ENCODE measurements at places on chromosomes 6 and 20.
A peak's percentile ranks its signal among the peaks of the same experiment; 100 is the strongest.

DNA sequence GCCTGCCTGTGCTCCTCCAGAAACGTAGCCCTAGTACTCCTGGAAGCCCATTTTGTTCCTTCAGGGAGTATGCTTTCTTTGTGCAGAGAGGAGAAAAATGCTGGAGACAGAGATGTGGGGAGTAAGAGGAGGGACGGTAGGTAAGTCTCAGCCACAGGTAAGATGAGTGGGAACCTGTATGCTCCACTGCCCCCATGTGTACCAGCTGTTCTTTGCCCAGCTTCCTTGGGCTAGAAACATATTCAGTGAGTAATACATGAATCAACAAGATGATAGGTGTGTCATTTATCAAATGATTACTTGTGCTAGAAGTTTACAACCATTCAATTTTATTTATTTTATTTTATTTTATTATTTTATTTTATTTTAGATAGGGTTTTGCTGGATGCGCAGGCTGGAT, 13.6 kb upstream of the CEP85L start:
- peak; percentile 39 for DNase-seq

DNA sequence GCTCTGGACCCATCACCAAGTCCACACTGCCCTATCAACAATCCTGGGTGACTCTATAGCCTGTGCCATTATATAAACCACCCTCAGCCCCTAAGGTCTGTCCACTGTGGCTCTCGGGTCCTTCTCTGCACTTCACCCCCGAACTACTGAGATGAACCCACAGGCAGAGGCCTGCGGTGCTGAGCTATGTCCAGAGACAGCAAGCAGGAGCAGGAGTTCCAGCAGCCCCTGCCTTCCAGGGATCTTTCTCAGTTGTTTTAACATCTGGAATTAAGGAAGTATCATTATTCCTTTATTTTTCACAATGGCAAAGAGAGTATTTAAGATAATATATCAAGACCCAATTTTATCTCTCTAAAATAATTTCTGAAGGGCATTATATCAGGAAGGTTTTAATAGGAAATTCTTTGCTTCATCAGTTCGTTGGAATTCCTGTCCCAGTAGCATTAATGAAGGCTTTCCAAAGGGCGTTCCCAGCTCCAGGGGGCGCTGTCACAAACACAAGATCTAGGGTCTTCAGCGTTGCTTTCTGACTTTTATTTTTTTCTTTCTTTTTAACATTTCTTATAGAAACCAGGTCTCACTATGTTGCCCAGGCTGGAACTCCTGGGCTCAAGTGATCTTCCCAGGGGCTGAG, 27.3 kb downstream of the RRBP1 start:
- DNase-seq: peak; percentile 10

DNA sequence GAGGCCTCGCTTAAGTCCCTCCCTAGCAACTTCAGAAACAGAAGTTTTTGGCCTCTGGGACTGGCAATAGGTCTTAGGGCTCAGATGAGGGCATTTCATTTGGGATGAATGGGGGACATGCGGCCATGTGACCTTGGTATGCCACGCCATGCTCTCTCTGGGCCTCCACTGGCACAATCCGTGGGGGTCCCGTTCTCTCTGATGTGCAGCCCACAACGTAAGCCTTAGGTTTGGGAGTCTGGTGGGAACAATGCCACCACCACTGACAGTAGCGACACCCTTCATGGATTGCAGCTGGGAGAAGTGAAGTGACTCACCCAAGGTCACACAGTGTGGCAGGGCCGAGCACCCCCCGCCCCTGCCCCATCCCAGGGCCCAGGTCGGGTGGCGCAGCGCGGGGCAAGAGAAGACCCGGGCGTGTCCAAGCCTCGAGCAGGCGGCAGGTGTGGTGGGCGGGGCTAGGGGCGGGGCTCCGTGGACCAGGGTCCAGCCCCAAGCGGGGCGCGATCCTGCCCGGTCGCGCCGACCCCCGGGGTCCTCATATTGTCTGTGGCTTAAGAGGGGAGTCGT, 864 bp upstream of the CEBPB start:
- DNase-seq: peak; percentile 44

- DNase-seq: no peak
These were observed 633.5 kb downstream of the RFPL4B start for GRCh38 chr6:112980676-112981075.

DNA sequence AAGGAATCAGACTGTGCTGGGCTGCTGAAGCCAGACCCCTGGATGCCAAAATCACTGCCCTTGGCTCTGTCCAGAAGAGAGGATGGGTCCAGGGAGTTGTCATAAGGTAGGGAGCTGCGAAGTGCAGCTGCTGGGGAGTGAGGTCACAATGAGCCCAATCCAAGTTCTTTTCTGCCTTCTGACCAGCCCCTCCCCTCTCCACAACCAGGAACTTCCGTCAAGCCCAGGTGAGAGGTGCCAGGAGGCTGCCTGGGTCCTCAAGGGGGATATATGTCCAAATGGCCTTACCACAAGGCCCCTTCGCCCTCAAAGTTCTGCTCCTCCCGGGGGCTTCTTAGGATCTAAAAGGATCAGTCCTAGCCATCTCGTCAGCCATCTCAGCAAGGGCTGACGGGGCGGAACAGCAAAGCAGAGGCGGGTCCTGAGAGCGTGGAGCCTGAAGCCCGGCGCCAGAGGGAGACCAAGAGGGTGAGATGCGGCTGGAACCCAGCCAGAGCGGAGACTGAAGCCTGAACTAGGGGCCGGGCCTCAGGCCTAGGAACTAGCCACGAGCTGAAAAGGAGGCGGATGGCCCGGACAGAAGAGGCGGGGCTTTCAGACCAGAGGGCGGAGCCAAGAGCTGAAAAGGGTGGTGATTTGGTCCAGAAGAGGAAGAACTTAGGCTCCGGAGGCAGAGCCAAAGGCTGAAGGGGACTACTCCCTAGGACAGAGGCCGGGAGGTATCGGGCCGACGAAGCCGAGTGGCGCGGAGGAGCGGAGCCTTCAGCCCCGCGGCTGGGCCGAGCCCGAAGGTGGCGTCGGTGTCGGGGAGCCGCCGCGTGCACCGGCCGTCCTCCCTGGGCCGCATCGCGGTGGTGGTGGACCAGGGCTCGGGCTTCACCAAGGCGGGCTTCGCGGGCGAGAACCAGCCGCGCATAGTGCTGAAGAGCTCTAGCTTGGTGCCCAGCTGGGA, at the start of gene ACTL10:
Gene ACTL10 (plus strand): TSS at position 651 of the 952 bp plus-strand sequence. CDS start 555 bp downstream, outside the sequence.
- DNase-seq: peak; percentile 90

DNA sequence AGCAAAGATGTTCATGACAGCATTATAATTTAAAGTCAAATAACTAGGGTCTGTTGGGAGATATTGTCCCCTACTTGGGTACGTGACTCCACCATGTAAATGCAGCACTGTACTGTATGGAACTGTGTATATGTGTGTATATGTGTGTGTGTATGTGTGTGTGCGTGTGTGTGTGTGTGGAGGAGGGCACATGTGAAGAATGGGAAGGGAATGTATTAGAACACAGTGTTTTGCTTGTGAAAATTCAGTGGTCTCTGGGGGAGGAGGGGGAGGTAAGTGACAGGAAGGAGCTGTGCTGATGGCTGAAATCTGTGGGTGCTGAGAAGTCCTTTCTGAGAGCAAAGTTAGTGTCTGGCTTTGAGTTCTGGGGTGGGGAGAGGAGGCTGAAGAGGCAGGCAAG, 23.9 kb upstream of the VEGFA start:
- DNase-seq: no peak

GRCh38 chr6:126076992-126077664, 90.8 kb downstream of the TRMT11 start:
- DNase-seq: no peak

- DNase-seq: no peak
These were observed 102.3 kb downstream of the RPP40 start for GRCh38 chr6:4901386-4902061.

DNA sequence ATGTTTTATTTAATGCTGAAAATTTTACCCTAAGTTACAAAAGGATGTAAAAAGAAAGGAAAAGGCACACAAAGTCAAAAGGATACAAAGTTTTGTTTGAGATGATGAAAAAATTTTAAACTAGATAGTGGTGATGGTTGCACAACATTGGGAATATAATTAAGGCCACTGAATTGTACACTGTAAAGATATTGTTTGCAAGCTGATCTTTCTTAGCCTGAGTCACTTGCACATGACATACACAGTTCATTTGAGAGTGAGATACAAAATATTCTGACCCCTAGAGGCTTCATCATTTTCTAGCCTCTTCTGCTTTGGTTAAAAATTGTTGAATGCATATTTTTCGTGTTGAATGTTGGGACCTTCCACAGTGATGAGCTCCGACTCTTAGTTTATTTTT, 462.6 kb downstream of the HDGFL1 start:
- no peak for DNase-seq

DNA sequence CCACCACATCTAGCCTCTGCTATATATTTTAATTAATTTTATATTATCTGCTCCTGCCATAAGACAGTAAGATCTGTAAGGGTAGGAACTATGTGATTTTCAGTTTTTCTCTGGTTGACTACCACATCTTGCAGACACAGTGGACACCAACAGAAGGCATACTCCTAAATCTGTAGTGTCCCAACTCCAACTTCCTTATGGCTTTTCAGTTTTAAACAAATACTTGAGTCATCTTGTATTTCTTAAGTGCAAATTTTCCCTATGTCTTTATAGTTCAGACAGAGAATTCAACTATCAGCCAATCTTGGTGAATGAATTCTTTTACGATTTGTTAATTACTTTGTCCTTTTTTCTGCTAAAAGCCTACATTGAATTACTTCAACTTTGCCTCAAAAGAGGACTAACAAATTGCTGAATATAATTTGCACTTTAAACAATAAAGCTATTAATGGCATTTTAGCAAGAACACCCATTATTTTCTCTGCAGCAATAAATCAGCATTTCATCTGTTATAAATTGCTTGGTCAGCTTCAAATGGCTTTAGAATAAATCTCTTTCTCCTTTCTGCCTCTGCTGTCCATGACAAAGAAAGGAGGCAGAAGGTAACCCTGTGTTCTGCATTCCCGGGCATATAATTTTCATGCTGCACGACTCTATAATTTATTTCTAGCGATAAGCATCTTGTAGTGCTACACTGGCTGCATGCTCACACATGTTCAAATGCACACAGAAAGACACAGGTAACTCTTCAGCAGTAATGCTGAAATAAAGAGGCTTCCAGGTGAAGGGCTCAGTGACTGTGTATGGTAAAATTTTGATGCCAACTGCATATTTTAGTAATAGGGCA, 144.8 kb downstream of the BACH2 start:
- no peak for DNase-seq

- DNase-seq: no peak
These were observed at the start of gene GTSF1L for GRCh38 chr20:43726811-43727338. GTSF1L (minus strand) TSS chr20:43727002; CDS start chr20:43726694, 308 bp downstream.

GRCh38 chr6:127053875-127054235, 64.6 kb upstream of the RSPO3 start:
- DNase-seq: no peak

GRCh38 chr20:36493801-36494114, 47.6 kb upstream of the MYL9 start:
- DNase-seq: no peak

DNA sequence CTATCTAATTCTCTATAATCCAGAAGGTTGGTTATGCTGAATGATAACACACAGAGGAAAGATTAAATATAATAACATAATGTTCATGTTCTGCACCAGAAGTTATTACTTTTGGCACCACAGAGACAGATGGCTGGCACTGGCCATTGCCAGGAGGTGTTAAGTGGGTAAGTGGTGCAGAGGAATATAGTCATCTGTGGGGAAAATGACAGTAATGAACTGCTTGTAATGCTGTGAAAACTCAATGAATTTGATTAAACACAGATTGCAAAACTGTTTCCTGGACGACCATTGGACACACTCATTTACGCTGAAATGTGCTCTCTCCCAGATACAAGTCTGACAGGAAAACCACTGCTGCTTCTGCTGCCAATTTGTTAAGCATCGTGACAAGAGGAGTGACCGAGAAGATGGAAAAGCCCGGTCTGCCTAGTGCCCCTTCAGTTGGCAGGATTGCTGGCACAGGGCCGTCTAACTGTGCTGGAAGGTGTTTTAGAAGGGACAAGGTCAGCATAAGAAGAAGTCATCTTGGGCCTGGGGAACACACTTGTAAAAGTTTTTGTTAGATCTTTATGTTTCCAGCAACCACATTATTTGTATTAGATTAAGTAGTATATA, 567.4 kb downstream of the CBLN4 start:
- DNase-seq: no peak

DNA sequence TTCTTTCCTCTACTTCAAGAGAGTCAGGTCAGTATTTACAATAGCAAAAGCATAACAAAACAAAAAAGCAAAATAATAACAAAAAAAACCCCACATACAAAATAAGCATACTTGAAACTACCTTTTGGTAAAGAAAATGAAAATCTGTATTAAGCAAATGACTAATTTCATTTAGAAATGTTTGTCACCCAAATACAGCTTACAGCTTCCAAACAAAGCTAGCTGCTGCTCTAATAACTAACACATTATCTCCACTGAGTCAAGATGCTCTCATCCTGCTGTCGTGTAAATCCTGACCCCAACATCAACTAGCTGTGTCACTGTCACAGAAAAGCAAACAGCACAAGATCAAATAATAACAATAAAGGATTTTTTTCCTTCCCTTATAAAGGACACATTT, 21.7 kb downstream of the MAP7 start:
- no peak for DNase-seq

DNA sequence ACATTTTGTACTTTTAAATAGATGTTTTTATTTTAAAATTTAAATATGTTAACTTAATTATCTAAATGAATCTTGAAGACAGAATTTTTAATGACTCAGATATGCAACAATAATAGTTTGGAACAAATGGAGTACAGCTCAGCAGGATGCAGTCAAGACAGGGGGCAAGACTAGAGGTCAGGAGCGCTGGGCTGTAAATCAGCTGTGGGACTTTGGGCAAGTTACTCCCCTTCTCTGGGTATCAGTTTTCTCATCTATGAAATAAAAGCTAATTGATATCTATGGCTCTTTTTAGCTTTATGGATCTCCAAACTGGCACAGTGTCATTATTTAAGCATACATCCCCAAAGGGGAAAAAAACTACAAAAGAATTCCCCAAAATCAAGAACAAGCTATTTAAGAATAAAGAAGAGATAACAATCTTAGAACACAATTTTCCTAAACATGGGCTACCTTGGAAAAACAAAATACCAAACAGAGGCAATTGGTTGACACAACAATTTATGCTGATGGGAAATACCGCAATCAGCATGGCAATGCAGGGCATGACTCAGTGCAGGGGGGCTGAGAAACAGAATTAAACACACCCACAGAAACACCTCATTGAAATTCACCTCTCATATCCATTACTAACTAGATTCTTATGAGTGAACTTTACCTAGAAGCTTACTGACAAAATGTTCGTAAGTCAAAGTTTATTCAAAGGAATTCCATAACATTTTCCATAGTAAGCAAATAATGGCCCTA, 188.2 kb downstream of the SIM1 start:
- DNase-seq: no peak

- DNase-seq: no peak
These were observed 161.3 kb downstream of the PKHD1 start for GRCh38 chr6:51926125-51926524.

GRCh38 chr6:12467706-12468670, 177.8 kb downstream of the EDN1 start:
- no peak for DNase-seq

GRCh38 chr20:46563170-46563859, 12.9 kb upstream of the OCSTAMP start:
- no peak for DNase-seq

- no peak for DNase-seq
These were observed 145.1 kb upstream of the CCN2 start for GRCh38 chr6:132096245-132096644.

- no peak for DNase-seq
These were observed 61.2 kb upstream of the EMILIN3 start for GRCh38 chr20:41427833-41428232.

- DNase-seq: no peak
These were observed 134.3 kb downstream of the ANKRD60 start for GRCh38 chr20:58094160-58094559.

- DNase-seq: no peak
These were observed 380.0 kb upstream of the FLRT3 start for GRCh38 chr20:14717134-14717999.

All from CD4-positive, alpha-beta T cell treated with Interleukin-21 for 1 hour (primary cell).